ENCODE measurements at places on chromosomes 3 and 15. TPM values are rescaled to one million over a fixed set of nuclear protein-coding genes. Genes with fewer than 3 reads are reported as not detected.

The GHSR gene
- not detected for polyA plus RNA-seq

The SAMMSON gene
- not detected for polyA plus RNA-seq

The ESYT3 gene
- not detected for polyA plus RNA-seq

The SNTN gene
- polyA plus RNA-seq: not detected

The FBN1 gene
- polyA plus RNA-seq: 0.21 TPM

The CHRFAM7A gene
- not detected for polyA plus RNA-seq

The HYAL1 gene
- 0.81 TPM for polyA plus RNA-seq

The TM2D3 gene
- polyA plus RNA-seq: 35.8 TPM

The C15orf62 gene
- 0.79 TPM for polyA plus RNA-seq

The GPR149 gene
- polyA plus RNA-seq: not detected

The PATL2 gene
- polyA plus RNA-seq: 19.8 TPM

The GRAMD2A gene
- not detected for polyA plus RNA-seq

The MFGE8 gene
- polyA plus RNA-seq: 9.6 TPM

The DGKG gene
- not detected for polyA plus RNA-seq

The CGNL1 gene
- not detected for polyA plus RNA-seq

The WDR6 gene
- polyA plus RNA-seq: 82.9 TPM

The SCN11A gene
- not detected for polyA plus RNA-seq

The SCG5 gene
- not detected for polyA plus RNA-seq

The CRABP1 gene
- polyA plus RNA-seq: not detected

The CCR2 gene
- polyA plus RNA-seq: 59.7 TPM

The PCOLCE2 gene
- not detected for polyA plus RNA-seq

The SNX22 gene
- 0.90 TPM for polyA plus RNA-seq

The CEMIP gene
- polyA plus RNA-seq: not detected

The CPB1 gene
- polyA plus RNA-seq: not detected

The OCA2 gene
- not detected for polyA plus RNA-seq

The SMARCC1 gene
- polyA plus RNA-seq: 54.6 TPM

The VPS8 gene
- polyA plus RNA-seq: 19.6 TPM

The PRICKLE2 gene
- not detected for polyA plus RNA-seq

The CLDN11 gene
- not detected for polyA plus RNA-seq

The SEMA6D gene
- not detected for polyA plus RNA-seq

The FAM240A gene
- not detected for polyA plus RNA-seq

The CCRL2 gene
- polyA plus RNA-seq: 2.3 TPM

The RTP4 gene
- 12.9 TPM for polyA plus RNA-seq

The FAM107A gene
- polyA plus RNA-seq: not detected

The STRIT1 gene
- not detected for polyA plus RNA-seq

The P4HTM gene
- polyA plus RNA-seq: 35.0 TPM

The PLCB2 gene
- 34.8 TPM for polyA plus RNA-seq

The TJP1 gene
- not detected for polyA plus RNA-seq

The CLSTN2 gene
- not detected for polyA plus RNA-seq

The SYNPR gene
- polyA plus RNA-seq: not detected

The BTD gene
- polyA plus RNA-seq: 20.7 TPM

The EIF1B gene
- polyA plus RNA-seq: 57.1 TPM

The ZNF80 gene
- 0.67 TPM for polyA plus RNA-seq

The PIERCE2 gene
- polyA plus RNA-seq: not detected

The TNIK gene
- polyA plus RNA-seq: 17.7 TPM

The SLC12A8 gene
- polyA plus RNA-seq: not detected

The COL6A5 gene
- not detected for polyA plus RNA-seq

The LRTM1 gene
- polyA plus RNA-seq: not detected

The IL17RB gene
- polyA plus RNA-seq: 0.98 TPM

The GOLGA8S gene
- polyA plus RNA-seq: not detected

The ROBO1 gene
- 0.54 TPM for polyA plus RNA-seq

The POPDC2 gene
- 2.0 TPM for polyA plus RNA-seq

The GOLGA8T gene
- not detected for polyA plus RNA-seq

The PTH1R gene
- not detected for polyA plus RNA-seq

The KNG1 gene
- polyA plus RNA-seq: not detected

The RHCG gene
- not detected for polyA plus RNA-seq
